ENCODE measurements at places on chromosomes 16 and 17. TPM values are rescaled to one million over a fixed set of nuclear protein-coding genes. Genes with fewer than 3 reads are reported as not detected.
A peak's percentile ranks its signal among the peaks of the same experiment; 100 is the strongest.

DNA sequence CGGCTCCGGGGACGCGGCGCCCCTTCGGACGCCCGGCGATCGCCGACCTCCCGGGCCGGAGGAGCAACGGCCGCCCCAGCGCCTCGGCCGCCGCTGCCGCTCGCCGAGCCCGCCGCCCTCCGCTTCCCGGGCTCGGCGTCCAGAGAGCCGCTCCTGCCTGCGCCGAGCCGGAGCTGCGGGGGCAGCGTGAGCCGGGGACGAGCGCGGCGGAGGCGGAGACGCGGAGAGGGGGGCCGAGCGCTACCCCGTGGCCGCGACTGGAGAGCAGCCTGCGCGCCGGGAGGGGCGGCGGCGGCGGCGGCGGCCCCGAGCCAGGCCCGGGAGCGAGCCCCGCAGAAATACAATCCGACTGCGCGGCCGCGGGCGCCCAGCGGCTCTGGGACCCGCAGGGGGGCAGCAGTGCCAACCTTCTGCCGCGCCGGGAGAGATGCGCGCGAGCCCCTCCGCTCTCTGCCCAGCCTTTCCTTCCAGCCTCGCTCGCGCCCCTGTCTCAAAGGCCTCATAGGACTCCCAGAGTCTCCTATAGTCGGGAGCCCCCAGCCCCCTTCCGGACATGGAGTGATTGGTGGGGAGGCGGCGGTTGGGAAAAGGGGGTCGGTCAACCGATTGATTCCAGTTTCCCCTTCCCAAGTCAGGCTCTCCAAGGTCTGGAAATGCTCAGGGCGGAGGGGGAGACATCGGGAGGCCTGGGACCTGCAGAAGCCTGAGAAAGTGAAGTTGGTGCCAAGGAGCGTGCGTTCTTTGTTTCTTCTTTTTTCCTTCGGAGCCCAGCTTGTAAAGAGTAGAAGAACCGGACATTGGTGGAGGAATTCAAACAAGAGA lies 1.0 kb upstream of the SDK2 start:
- peak; percentile 75 for DNase-seq

GRCh38 chr16:86880316-86881117 lies 302.2 kb downstream of the FOXL1 start:
- DNase-seq: no peak

DNA sequence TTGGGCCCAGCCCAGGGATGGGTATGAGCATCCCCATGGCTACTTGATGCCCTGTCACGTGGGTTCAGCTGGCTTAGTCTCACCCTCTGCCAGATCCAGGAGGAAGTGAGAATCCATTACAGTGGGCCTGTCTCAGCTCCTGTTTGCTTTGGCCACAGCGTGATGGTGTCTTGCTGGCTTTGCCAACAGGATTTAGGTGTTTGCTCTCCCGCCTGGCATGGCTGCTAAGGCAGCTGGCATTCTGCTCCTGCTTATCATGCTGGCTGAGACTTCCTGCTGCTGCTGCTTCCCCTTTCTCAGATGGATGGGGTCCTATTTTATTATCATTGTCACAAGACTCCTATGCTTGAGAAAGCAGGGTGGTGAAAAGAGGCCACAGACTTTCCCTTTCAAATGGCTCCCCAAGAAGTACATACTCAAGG lies 28.3 kb upstream of the HOXB13 start:
- no peak for DNase-seq

GRCh38 chr17:1762901-1763898 lies 1.3 kb downstream of the SERPINF1 start:
- peak; percentile 75 for DNase-seq

DNA sequence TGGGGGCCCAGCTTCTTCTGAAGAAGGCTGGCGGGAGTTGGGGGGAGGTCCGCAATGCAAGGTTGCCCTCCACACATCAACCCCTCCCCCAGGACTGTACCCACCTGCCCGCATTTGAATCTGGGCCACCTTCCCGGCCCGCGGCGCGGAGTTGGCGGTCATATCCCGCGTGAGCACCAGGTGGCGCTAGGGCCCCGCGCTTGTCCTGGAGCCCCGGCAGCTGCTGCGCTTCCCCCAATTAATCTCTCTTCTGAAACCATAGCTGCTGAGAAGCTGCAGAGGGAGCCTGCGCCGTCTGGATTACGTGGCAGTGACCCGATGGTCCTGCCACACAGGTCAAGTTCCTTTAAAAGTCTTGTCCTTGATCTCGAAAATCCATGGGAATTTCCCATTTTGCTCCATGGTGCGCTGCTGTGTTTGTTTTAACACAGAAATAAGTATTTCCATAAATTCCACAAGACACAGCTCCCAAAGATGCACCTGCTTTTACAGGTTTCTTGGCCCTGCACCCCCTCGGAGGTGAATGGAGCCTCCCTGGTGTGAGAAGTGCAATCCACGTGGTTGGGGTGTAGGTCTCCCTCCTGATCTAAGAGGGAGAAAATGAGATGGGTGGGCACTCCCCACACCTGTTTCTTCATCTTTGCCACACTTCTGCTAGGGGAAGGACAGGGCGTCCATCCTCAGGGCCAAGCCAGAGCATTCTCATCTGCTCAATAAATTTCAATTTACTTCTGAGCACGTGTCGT lies 22.1 kb downstream of the COX4I1 start:
- DNase-seq: peak; percentile 88

GRCh38 chr17:43598357-43599045 lies 52.4 kb upstream of the ETV4 start:
- no peak for DNase-seq

DNA sequence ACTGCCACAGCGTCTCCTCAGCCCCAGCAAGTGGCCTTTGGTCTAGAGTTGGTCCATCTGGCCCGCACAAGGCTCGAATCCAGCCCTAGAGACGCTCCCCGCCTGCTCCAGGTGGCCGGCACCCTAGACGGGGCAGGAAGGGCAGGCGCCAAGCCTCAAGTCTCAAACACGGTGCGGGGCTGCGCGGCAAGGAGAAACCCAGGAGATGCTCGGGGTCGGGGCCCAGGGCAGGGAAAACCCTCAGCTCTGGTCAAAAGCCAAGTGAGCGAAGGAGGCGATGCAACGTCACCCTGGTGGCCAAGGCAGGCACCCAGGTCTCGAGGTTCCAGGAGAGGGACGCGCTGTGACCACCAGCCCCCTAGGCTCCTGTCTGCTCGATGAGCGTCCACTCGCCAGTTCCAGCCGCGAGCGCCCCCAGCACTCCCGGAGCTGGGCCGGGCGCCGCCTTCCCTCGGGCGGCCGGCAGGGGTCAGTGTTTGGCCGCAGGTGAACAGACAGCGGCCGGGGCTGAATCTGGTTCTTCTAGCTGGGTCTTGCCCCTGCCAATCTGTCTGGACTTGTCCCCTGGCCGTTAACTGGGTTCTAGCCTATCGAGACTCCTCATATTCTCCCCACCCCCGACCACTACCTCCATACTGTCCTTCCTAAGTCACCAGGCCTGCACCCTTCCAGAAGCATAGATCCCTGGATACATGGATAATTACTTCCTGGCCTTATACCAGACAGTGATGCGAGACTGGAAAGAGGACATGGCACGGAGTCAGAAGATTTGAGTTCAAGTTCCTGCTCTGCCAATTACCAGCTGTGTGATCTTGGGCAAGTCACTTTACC lies 44.0 kb downstream of the PRAC1 start:
- peak; percentile 77 for DNase-seq

DNA sequence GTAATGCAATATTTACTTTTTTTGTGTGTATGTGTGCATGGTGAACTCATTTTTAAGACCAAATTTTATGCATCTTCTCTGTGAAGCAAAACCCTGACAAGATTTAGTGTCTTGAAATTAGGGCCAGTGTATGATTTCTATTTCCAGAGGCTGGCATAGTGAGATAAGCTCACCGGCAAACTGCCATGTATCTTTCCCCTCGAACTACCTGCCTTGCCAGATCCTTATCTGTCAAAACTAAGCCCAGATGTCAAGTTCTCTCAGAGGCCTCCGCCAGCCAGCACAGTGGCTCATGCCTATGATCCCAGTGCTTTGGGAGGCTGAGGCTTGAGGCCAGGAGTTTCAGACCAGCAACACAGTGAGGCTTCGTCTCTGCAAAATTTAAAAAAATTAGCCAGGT lies 10.0 kb downstream of the USP32 start:
- no peak for DNase-seq

DNA sequence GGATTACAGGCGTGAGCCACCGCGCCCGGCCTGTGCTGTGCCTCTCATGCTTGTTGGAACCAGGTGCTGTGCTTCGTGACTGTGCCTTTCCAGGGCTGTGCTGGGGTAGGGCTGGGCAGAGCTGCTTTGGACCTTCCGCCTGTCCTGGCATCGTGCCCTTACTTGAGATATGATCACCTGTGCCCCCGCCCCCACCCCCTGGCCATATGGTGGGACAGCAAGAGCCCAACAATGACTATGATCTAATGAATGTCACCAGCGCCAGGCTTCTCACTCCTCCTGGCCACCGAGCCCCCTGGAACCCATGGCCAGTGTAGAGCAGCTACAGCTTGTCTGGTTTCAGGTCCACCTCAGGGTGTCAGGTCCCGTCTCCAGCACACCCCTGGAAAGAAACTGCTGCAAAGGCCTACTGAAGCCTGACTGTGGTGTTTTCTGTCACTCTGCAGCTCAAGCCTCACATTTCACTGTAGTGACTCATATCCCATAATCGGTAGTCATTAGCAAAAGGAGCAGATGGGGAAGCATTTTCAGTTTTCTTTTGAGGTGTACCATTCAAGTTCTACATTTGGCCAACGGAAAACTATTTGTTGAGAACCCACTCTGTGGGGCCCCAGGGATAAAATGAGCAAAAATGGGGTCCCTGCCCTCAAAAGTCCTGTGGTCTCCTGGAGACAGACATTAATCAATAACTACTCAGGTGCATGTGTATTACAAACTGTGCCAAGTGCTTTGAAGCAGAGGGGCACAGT lies 22.1 kb downstream of the FCSK start:
- DNase-seq: no peak

DNA sequence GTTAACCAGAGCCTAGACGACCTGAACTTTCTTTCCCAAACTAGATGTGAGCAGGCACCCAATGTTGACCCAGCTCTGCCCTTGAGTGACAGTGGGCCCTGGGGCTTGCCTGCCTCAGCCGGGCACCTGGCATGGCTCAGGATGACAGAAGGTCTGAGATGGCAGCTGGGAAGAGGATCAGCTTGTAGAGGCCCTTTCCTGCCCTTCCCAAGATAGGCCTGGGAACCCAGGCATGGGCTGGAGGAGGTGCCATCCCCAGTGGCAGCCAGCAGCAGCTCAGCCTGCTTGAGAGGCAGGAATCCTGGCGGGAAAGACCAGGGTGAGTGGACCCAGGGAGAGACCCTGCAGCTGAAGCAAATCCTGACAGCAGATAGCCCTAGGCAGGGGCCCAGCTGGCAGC lies 59.1 kb downstream of the PIPOX start:
- no peak for DNase-seq

GRCh38 chr16:83513008-83513755 lies 294.6 kb upstream of the HSBP1 start:
- no peak for DNase-seq

DNA sequence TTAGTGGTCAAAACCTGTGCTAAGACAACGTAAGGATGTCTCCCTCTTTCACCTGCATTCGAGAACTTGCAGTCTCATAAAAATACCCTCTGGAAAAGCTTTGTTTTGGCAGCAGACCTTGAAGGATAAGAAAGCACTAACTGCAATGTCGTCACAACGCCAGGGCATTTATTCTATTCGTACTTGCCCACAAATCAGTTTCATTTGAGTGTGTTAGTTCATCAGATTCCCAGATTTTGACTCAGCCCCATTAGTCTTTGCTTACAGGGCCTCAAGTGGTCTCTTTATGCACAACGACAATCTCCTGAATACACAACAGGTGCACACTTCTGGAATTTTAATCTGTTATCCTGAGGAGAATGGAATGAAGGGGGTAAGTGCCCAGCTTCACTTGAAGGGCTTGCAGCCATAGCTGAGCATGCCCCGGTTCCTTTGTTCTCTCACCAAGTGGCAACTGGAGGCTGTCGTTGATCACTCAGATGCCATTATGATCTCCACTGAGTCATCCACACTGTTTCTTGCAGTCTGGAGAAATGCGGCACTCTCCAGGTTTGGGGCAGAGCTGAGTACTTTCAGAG lies 58.8 kb downstream of the CLEC19A start:
- no peak for DNase-seq

DNA sequence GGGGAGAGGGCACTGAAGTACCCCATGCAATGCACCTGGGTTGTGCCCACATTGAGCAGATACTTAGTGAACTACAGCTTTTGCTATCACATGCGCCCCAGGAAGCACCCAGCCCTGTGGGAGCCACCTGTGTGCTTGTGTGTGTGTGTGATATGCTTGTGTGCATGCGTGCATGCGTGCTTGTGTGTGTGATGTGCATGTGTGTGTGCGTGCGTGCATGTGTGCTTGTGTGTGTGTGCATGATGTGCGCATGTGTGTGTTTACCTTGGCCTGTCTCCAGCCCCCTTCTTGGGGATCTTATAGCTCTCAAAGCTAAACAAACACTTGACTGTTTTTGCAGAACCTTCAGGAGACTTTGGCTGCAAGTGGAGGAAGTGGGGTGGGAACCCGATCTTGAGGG lies 841 bp downstream of the C16orf89 start:
- no peak for DNase-seq

GRCh38 chr17:67272312-67273047 lies 27.5 kb upstream of the HELZ start:
- DNase-seq: no peak

- no peak for DNase-seq
Observed at GRCh38 chr16:3637371-3637923, 17.0 kb upstream of the DNASE1 start.

DNA sequence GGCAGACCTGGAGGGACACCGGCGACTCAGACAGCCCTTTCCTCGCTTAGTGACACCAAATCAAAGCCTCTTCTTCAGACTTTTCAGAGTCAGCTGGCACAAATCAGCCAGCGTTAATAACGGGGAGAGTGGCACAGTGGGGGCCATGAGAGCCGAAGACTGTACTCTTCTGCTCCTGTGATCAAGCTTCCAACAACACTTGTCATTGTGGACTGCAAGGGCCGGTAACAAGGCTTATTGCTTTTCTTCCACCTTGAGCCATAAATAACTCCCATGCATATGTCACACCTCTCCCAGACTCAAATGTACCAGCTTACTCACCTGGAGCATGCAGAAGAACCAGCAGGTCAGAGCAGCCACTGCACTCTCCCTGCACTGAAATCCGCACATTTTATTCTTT lies 12.8 kb downstream of the FLCN start:
- DNase-seq: no peak

- DNase-seq: no peak
Observed at GRCh38 chr17:40471846-40472732, 28.8 kb downstream of the IGFBP4 start.

GRCh38 chr16:4212934-4213296 lies 29.0 kb downstream of the SRL start:
- no peak for DNase-seq

The GAS2L2 gene
- total RNA-seq: 0.27 TPM

The CACNG1 gene
- not detected for total RNA-seq

The UNC13D gene
- 8.6 TPM for total RNA-seq

The XAF1 gene
- 18.7 TPM for total RNA-seq

The ZG16 gene
- total RNA-seq: not detected

Measured in left ventricle myocardium superior (tissue), 1 donor.